Stimulated activated CD8-positive, alpha-beta memory T cell treated with anti-CD3 and anti-CD28 coated beads, Interleukin-4, amount 100 ng/mL, for 4 hours (primary cell): ENCODE measurements at places on chromosomes 2 and 18.

GRCh38 chr2:7819850-7820249 is 862.0 kb upstream of the ID2 start:
- no peak for DNase-seq

- no peak for DNase-seq
Observed at GRCh38 chr2:1824202-1824905, 80.0 kb upstream of the PXDN start.

- no peak for DNase-seq
Observed at GRCh38 chr2:189379731-189380261, 61.5 kb upstream of the WDR75 start.

DNA sequence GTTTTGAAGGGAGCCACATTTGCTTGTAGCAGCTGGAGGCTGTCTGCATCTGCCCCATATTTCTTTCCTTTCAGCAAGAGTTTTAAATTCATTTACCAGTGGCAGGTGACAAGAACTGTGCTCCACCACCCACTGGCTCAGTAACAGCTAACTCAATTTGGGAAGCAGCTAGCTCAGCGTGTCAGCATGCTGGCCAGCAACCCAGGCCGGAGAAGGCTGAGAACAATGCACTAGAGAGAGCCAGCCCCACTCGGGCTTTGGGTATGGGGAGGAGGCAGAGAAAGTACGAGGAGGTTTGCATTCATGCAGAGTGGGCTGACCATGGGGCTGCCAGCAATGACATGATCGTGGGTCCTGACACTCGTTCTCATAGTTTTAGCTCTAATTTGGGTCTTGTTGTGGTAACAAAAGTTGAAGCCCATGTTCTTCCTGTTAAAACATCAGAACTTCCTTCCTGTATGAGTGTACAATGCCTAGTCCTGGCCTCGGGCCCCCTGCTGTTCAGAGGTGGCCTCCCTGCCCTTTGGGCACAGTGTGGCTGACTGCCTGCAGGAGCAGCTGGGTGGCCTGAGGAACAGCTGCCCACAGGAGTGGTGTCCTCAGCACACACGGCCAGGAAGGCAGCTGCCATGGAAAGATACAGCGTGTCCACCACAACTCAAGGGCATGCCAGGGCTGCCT is 23.0 kb downstream of the CDC42EP3 start:
- no peak for DNase-seq

- DNase-seq, result no peak
Observed at GRCh38 chr2:96320728-96321622, 4.1 kb upstream of the ITPRIPL1 start.

- DNase-seq, result no peak
Observed at GRCh38 chr2:241216211-241216761, 27.8 kb downstream of the ANO7 start.

DNA sequence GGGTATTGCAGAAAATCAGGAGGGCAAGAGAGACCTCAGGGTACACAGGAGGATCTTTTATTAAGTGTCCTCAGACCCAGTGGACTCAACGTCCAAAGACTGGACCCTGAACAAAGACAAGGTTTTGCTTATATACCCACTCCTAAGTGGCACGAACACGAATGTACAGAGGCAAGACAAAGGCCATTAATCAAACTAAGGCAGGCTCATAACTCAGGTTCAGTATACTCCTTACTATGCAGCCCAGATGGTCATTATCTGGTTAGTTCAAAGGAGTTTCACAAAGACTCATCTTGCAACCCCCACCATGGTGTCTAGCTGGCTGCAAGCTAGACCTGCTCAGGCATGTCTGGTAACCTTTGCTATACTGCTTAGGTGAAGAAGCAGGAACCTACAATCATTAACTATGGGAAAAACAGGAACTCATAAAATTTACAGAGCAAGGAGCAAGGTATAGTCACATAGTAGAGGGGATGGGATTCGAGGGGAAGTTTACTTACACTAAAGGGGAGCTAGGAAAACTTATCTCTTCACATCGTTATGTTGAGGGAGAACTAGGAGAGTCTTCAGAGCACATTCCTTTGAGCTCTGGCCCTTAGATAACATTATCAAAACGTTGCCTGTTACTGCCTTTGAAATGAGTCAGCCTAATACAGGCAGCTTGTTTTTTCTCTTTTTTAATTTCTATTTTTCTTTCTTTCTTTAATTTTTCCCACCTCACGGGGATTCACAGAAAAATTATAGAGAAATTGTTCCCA is 33.9 kb downstream of the SLC4A3 start:
- no peak for DNase-seq
